ENCODE measurements at places on chromosomes 13 and 19.

DNA sequence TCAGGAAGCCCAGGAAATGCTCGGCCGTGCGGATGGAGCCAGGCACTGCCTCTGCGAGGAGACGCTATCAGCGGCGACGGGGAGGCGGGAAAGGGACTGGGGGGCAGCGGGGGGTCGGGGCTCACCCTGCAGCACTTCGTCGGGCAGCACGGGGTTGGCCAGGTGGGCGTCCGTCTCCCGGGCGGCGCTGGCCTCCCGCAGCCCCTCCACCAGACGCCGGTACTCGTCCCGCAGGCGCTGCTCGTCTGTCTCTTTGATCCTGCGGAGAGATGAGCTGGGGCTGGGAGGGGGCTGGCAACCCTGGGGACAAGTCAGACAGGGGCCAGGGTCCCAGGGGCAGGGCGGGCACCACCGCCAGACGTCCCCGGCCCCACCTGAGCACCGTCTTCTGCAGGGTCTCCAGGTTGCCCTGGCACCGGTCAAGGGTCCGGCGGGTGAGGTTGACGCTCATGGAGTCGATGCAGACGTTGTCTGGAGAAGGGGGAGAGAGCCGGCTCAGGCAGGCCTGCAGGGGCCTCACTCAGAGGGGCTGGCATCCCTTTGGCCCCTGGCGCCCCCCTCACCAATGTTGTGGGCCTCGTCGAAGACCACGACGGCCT is 6.4 kb downstream of the ERCC2 start:
- DNase-seq = no peak

GRCh38 chr19:15584541-15585115 is 30.4 kb upstream of the CYP4F8 start:
- peak; percentile 52 for DNase-seq

DNA sequence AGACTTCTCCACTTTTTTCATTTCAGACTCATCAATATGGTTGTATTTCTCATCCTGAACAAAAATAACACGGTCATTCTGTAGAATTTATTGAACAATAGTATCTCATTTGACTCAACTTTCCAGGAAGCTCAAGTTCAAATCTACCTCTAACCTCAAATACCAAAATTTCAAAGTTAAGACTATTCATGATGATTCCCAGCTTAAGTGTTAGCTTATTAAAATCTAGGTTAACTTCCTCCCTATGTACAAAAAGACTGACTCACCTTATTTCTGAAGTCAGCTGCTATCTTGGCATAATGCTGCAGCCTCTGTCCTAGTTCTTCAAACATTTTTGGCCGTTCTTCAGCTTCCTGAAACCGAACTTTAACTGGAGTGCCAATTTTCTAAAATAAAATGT is 23.2 kb downstream of the HSPH1 start:
- DNase-seq = no peak

GRCh38 chr13:43475140-43475539 is 311.6 kb downstream of the ENOX1 start:
- no peak for DNase-seq

DNA sequence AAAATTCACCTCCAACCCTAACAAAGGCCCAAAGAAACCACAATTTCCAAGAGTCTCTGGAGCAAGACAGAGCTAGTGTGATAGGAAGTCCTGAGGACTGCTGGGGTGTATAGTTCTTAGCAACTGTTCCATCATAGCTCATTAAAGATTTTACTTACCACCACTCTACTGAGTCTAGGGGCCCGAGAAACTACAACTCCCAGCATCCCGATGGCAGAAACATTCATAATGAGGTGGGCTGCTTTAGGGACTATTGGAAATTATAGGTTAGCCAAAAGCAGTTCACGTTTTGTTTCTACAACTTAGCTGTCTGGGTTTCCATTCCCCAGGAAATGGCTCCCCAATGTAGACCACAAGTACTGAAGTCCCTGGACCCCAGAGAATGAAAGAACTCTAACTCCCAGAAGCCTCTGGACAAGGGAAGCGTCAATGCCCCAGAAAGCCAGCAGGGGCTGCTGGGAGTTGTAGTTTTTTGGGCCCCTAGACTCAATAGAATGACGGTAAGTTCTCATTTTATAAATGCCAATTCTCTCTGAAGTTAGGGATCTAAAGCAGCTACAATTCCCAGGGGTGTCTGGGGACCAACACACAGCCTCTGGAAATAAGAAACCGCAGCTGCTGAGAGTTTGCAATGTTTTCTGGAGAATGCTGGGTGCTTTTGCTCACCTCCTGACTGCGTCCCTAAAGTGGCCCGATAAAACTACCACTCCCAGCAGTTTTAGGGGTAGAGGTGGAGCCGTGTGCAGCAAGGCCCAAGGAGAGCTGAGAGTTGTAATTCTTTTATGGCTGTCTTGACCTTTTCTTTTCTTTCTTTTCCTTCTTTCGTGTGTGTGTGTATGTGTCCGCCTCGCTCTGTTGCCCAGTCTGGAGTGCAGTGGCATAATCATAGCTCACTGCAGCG is 11.1 kb downstream of the FTL start:
- DNase-seq = no peak

GRCh38 chr13:98109226-98109853 is 33.6 kb upstream of the FARP1 start:
- no peak for DNase-seq

DNA sequence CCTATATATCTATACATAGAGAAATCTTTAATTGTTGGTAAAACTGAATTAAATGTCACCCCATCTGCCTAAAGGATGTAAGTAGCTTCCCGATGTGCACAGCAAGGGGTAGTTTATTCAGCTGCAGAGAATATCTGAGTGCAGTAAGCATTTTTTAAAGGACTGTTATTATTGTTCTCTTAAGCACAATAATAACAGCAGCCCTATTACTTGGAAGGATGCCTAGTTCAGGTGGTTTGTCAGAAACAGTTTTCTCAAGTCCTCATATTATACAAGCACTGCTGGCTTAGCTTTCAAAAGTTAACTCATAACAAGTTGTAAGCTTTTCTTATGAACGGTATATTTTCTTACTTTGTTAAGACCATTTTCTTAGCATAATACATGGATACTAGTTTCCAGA is 142.6 kb downstream of the CRYL1 start:
- DNase-seq = no peak

- no peak for DNase-seq
These were observed 15.9 kb upstream of the DNAJC3 start for GRCh38 chr13:95660981-95661581.

DNA sequence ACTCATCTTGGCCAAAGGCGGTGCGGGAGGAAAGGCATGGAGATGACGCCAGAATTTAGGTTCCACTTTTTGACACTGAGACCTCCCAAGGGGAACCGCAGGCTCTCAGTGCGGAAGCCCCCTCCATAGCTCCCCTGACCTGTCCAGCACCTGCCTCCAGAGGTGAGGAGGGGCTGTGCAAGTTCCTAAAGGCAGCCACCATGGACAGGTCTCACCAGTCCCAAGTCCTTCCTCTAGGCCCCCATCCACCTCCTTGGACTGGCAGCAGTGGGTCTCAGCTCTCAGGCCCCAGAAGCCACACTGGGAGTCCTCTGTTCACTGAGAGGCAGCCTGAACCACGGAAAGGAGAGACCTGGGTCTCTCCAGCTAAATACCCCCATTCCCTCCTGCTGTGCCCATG is 31.6 kb upstream of the TSHZ3 start:
- no peak for DNase-seq

DNA sequence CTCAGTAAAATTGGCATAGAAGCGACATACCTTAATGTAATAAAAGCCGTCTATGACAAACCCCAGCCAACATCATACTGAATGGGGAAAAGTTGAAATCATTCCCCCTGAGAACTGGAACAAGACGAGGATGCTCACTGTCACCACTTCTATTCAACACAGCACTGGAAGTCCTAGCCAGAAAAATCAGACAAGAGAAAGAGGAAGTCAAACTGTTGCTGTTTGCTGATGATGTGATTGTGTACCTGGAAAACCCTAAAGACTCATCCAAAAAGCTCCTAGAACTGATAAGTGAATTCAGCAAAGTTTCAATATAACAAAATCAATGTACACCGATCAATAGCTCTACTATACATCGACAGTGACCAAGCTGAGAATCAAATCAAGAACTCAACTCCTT is 63.3 kb downstream of the TNFSF13B start:
- no peak for DNase-seq

DNA sequence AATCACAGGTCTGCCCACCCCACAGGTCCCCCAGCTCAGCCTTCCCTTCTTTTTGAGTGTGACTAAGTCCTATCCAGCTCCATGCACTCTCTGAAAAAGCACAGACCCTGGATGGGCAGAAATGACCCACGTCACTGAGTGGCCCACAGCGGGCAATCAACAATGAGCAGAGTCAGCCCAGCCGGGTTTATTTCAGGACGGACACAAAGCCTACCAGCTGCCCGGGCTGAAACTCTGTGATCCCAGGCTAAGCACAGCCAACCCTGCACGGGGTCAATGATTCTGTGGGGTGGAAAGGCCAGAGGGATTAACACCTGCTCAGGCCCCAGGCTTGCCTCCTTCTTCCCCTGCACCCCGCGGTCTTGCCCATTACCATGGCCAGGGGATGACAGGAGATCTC is 8.4 kb downstream of the NAPA start:
- no peak for DNase-seq

DNA sequence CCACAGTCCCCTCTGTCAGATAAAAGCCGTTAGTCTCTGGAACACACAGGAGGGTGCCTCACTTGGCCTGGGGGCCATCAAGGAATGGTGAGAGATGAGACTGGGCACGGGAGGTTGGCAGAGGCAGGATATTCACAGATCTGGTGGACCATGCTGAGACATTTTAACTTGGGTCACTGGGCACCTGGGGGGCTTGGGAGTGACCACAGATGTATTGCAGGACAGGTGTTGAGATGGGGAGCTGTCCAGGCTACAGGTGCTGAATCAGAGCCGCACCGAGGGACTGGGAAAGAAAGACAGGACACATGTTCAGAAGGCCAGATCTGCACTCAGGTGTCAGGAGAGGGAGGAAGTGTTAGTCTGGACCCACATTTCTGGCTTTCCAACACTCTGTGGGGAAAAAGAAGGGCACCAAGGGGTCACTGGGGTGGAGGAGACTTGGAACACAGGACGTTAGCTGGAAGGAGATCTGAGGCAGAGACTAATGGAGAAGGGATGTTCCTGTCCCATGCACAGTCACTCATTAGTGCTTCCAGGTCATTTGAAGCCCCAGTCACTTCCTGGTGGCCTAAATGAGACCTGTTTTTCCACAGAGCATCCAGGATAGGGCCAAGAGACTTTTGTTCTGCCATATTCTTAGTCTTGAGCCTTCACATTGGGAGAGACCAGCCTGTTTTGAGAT is 56.1 kb downstream of the CHST8 start:
- no peak for DNase-seq

DNA sequence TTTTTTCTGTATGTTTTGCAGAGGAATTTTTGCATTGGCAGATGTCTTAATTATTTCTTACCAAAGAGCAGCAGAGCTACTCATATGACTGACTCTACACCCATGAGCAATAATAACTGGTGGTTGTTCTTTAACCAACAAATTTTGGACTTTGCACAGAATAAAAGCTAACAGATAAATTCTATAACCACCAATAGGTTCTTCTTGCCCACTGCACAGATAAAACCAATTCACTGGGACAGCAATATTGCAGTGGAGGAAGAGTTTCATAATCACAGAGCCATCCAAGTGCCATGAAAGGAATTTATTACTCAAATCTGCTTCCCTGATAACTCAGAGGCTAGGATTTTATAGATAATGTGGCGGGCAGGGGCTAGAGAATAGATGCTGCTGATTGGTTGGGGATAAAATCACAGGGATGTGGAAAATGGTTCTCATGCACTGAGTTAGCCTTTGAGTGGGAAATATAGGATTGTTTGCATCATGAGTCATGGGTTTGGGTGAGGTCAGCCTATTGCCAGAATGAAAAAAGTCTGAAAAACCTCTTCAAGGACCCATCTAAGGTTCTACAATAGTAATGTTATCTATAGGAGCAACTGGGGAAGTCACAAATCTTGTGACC is 104.3 kb upstream of the PCDH17 start:
- no peak for DNase-seq

DNA sequence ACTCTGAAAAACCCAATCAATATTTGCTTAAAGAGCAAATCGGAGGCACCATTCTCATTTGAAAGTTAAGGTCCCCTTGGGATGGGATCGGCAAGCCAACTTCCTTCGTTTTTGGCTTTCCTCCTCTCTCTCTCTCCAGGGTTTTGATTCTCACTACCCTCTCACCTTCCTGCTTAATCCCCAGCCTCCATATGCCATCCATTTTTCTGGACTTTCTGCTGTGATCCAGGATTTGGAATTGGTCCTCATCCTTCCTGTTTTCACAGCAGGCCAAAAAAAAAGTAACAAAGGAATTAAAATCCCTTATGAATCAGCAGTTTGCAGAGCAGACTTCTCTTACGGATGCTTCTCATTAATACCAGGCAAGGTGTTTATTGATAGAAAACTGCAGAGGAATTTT is 283.1 kb upstream of the TMTC4 start:
- DNase-seq = no peak

DNA sequence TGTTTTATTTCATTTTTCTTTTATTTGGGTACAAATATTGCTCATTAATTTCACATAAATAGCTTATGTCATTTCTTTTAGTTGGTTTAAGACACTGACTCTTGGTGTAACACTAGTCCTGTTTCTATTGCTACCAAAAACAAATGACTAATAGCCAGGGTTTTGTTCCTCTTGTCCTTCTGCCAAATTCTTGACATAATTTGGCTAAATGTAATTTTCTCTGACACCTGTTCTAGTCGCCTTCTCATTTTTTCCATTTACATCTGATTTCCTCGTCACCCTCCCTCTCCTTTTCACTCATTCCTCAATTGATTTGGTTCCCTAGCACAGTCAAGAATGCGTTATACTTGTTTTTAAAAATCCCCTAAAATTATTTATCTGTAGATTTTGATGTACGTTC is 1718.7 kb downstream of the EFNB2 start:
- no peak for DNase-seq

DNA sequence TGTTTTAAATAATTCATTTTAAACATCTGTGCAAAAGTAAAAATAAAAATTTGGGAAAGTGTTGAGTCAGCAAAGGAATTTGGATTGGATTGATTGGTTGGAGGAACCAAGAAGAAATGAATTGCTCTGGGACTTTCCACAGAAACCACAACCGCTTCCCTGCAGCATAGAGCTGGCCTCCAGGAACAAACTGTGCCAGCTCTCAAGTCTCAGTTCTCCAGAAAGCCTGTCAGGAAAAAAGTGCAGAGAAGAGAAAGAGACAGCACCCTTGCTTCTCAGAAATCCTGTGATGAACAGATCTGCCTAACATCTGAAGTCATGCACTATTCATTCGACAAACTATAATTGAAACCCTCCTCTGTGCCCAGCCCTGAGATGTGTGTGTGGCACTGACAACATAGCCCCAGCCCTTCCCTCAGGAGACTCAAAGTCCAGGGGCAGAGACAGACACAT is 14.8 kb downstream of the LYPD3 start:
- no peak for DNase-seq

- DNase-seq = no peak
These were observed 87.5 kb downstream of the TSHZ3 start for GRCh38 chr19:31261603-31262212.

- DNase-seq = no peak
These were observed 97.1 kb upstream of the UBAC2 start for GRCh38 chr13:99103536-99103935.

- DNase-seq = peak; percentile 57
These were observed at the start of gene FBXO27 for GRCh38 chr19:39032063-39032918. FBXO27 (minus strand) TSS chr19:39032549; CDS start chr19:39032227, 322 bp downstream.

GRCh38 chr13:21069561-21070004 is 8.2 kb upstream of the LATS2 start:
- no peak for DNase-seq
